ENCODE measurements at places on chromosomes 12 and 14.

DNA sequence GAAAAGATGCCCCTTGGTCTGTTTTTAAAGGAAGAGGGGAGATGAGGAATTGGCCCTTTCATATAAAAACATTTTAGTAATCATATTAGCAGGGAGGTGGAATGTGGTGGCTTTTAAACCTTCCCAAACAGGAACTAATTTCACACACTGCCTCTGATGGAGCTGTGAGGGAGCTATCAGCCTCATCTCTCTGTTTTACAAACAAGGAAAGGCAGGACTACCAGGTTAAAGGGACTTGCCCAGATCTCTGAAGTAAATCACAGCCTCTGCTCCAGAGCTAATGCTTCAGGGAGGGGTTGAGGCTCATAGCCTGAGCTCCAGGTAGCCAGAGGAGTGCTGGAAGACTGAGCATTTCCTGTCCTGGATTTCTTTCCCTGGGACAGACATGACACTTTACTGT, 1.1 kb upstream of the BMP4 start:
- DNase-seq = no peak

DNA sequence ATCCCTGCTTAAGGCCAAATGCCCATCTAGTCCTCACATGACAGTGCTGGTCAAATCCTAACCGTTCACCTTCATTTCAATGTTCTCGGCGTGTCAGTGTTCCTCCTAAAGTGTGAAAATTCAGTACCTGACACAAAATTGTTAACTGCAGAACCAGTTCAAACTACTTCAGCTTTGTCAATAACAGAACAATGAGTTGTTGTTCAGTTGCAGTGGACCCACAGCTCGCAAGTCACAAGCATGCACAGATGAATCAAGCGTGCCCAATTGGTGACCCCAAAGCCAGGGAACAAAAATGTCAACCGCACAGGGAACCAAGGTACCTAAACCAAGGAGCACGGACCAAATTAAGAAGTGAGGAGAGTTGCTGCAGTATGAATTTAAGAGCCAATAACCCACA, 23.2 kb downstream of the NRDE2 start:
- DNase-seq = no peak

GRCh38 chr12:65603438-65604351, 220.6 kb upstream of the HMGA2 start:
- DNase-seq = no peak

GRCh38 chr12:26455936-26456574, 260.7 kb downstream of the SSPN start:
- no peak for DNase-seq

DNA sequence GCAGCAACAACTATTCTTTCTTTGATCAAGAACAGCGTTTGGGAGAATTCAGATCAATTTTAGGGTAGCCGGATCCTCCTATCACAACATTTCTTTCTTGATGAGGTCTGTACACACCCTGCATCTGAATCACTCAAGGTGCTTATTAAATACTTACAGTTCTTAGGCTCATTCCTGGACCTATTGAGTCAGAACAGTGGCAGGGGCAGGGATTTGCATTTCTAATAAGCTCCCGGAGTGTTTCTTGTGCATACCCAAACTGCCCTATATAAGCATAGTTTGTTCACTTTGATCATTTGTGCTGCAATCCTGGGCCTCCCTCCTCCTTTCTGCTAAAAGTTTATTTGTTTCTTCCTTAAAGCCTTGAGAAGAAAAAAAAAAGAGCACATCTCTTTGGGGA, 80.5 kb upstream of the RPH3A start:
- no peak for DNase-seq

GRCh38 chr14:102928412-102929240, 6.2 kb downstream of the AMN start:
- peak; percentile 86 for DNase-seq

- no peak for DNase-seq
Measured at GRCh38 chr12:63400318-63400717, 249.3 kb upstream of the AVPR1A start.

DNA sequence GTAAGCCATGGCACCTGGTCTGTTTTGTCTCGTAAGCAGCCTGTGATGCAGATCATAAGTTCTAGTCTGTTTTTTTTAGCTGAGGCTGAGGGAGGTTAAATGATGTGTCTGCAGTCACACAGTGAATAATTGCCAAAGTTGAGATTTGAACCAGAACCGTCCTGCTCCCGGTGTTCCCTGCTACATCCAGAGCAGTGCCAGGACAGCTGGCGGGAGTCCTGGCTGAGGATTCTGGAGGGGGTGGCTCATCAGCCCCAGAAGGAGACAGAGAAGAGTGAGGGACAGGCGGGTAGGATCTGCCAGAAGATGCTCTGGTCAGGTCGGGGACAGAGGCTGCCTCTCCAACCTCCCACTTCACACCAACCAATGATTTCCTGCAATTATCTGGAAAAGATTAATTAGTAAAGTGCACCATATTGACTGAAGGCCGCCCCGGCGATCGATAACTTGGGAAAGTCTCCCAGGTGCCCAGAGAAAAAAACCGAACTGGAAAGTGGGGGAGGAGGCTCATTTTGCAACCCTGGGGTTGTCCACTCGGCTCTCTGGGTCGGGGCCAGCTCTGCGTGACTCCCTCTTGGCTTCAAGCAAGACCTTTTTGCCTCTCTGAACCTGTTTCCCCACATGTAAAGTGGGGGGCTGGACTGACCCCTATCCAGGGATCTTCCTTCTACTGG, 42.1 kb downstream of the MVK start:
- no peak for DNase-seq

DNA sequence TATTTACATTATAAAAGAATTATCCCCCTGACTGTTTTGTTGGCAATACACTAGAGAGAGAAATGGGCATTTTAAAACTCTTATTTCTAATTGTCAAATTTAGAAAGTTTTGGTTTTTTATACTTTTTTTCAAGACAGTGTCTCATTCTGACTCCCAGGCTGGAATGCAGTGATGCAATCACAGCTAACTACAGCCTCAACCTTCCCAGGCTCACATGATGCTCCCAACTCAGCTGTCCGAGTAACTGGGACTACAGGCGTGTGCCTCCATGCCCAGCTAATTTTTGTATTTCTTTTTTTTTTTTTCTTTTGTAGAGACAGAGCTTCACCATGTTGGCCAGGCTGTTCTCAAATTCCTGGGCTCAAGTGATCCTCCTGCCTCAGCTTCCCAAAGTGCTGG, 8.3 kb upstream of the OR11H6 start:
- DNase-seq = no peak

DNA sequence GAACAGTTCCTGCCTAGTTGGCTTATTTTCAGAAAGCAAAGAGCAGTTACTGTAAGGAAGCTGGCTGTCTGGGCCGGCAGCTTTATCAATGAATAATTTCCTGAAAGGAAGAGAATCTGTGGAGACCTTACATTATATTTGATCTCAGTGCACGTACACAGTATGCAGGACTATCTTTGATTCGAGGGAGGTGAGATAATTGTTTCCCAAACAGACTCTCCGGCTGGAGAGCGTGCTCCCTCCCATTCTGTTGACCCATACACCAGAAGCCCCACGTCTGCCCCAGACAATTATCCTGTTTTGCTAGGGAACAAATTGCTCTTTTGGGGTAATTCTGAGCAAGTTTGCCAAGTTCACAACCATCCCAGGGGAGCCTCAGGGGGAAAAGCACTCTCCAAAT, 1115.0 kb downstream of the VRK1 start:
- no peak for DNase-seq

DNA sequence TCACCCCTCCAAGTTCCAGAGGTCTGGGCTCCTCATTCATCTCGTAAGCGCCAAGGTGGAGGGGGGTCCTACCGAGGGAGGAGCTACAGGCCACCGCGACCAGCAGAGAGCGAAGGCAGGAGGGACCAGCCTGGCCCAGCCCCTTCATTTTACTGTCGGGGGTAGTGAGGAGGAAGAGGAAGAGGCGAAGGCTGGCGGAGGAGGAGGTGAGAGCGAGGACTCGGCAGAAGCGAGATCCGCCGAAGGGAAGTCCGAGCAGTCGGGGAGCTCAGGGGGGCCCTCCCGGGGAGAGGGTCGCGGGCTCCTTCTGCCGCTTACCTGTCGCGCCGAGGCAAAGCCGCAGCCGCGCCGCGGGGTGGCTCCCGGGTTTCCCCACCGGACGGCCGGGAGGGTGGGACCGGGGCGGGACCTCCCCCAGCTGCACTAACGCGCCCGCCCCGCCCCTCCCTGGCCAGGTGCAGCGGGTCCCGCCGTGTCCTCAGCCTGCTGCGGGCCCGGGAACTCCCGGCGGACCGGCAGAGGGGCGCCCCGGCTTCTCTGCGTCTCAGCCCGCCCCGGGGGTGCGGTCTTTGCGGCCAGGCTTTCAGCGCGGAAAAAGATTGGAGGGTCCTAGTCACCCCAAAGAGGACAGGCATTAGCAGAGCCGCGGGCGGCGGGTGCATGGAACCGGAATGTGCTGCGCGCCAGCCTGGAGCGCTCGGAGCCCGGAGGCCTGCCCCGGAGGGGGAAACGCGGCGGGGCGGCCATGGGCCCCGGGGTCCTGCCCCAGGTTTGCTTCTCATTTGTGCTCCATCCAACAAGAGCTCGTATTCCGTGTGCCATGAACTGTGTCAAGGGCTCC, at the start of gene GALNT6:
GALNT6 (minus strand) TSS at position 124 of the 841 bp plus-strand sequence. CDS start 11,625 bp downstream, outside the sequence.
- DNase-seq = peak; percentile 78

- no peak for DNase-seq
Measured at GRCh38 chr12:124861492-124861891, 2.2 kb downstream of the SCARB1 start.

GRCh38 chr12:10863512-10864218, 14.4 kb upstream of the PRR4 start:
- no peak for DNase-seq

GRCh38 chr12:108840605-108841332, 16.6 kb downstream of the SSH1 start:
- no peak for DNase-seq

- no peak for DNase-seq
Measured at GRCh38 chr12:110743571-110744093, 941 bp upstream of the PPP1CC start.

DNA sequence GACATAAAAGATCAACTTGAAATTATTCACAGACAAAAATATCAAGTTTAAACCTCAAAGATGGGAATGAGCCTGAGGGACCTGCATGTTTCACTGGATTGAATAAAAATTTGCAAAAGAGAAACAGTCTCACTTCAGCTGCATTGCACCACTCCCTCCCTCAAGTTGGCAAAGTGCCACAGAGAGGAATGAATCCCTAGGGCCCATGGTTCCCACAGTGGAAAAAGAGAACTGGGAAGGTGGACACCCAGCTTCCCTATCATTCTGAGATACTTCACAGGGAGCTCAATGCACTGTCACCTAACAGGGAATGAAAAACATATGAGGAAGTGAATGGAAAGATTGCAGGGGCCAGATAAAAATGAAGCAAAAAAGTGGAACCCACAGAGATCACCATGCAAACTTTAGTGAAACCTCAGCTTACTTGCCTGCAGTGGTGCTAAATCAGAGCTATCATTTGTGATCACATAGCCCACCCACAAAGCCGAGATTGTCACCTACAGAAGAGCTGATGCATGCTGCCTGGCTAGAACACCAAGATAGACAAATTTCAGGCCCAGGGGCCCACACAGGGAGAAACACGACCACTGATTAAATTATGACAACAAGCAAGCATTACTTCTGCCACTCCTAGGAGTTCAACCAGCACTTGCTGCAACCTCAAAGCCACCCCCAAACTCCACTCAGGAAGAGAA, 911.3 kb downstream of the LRFN5 start:
- no peak for DNase-seq

- no peak for DNase-seq
Measured at GRCh38 chr14:38185671-38186070, 22.0 kb upstream of the SSTR1 start.

Data from CD4-positive, alpha-beta T cell treated with Interleukin-15 for 1 hour (primary cell).